ENCODE measurements at places on chromosomes 7 and 10.
A peak's percentile ranks its signal among the peaks of the same experiment; 100 is the strongest.

- no peak for DNase-seq
Measured at GRCh38 chr7:37901890-37902524, 14.6 kb downstream of the SFRP4 start.

DNA sequence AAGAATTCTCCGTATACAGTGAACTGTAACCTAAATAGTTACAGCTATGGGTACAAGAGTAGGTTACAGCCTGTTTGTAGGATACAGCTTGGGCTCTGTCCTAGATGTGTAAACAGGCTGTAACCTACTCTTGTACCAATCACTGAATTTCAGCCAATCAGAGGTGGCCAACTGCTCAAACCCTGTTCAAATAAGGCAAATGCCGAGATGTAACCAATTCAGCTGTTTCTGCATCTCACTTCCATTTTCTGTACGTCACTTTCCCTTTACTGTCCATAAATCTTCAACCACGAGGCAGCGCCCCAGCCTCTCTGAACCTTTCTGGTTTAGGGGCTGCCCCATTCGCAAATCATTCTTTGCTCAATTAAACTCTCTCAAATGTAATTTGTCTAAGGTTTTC, 8.3 kb upstream of the MMP21 start:
- no peak for DNase-seq

- no peak for DNase-seq
Measured at GRCh38 chr10:9911488-9911887, 1106.2 kb upstream of the CELF2 start.

DNA sequence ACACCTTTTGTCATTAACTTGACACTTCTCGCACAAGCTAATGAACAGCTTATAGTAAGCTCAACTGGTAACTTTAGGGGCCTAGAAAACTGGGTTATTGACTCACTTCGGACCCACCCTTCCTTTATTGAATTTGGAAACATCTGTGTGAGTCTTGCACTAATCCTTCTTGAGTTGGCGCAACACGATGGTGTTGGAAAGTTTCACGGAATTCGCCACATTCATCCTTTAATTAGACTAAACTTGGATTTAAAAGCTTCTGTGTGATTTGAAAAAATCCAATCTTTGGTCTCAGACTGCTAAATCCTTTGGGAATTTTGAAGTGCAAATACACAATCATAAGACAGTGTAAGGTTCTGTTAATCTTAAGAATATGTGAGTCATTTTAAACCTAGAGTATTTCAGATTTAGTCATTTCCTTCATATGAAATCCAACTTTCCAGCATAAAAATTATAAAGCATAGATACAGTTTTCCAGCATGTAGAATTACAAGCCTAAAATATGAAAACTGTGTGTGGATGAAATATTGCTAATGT, 15.1 kb downstream of the FZD8 start:
- DNase-seq: no peak

DNA sequence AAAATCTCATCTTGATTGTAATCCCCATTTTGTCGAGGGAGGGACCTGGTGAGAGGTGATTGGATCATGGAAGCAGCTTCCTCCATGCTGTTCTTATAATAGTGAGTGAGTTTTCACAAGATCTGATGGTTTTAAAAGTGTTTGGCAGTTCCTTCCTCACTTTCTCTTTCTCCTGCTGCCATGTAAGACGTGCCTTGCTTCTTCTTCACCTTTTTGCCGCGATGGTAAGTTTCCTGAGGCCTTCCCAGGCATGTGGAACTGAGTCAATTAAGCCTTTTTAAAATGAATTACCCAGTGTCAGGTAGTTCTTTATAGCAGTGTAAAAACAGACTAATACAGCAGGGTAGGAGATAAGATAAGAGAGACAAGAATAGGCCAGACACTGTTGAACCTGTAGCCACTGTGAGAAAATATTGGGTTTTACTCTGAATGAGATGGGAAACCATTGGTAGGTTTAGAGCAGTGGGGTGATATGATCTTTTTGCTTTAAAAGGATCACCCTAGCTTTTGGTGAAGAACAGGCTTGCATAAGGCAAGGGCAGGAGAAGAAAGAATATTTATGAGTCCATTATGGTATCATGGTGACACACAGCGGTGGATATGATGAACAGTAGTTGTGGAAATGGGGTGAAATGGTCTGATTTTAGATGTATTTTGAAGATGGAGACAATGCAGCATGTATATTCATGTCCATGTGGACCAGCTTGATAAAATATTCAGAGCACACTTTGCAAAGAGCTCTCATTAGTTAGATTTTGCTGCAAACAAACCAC, 11.5 kb downstream of the OR6B1 start:
- no peak for DNase-seq

GRCh38 chr10:62244785-62245467, 23.7 kb downstream of the RTKN2 start:
- peak; percentile 8 for DNase-seq

- DNase-seq: no peak
Measured at GRCh38 chr10:29802171-29802570, 167.4 kb upstream of the SVIL start.

DNA sequence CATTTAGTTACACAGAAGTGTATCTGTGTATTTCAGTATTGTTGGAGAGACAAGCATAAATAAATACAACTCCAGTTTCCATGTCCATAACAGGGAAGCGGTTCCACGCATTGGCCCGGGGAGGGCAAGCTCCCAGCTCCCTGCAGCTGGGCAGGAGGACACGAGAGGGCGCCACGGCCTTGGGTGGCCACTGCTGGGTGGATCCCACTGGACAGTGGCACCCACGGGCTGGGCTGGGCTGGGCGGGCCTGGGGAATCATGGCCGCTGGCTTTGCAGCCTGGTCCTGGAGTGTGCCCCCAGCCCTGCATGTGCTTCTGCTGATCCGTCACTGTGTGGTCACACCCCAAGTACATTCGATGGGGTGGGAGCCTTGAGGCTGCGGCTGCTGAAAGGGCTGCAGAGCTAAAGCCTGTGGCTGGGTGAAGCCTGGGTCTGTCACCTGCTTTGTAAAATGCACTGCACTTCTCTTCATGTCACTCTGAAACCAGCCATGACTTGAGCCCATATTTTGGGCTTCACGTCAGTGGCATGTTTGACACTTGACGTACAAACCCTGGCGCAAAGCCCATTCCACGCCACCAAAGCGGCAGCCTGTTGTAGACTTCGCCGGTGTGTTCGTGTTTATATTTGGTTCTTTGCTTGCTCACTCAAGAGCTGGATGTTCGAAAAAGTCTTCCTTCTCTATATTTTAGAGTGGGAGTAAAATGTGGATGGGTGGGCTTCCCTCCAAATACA, 27.5 kb downstream of the LRRC27 start:
- no peak for DNase-seq

GRCh38 chr7:27159266-27160144, 3.0 kb upstream of the HOXA7 start:
- no peak for DNase-seq

DNA sequence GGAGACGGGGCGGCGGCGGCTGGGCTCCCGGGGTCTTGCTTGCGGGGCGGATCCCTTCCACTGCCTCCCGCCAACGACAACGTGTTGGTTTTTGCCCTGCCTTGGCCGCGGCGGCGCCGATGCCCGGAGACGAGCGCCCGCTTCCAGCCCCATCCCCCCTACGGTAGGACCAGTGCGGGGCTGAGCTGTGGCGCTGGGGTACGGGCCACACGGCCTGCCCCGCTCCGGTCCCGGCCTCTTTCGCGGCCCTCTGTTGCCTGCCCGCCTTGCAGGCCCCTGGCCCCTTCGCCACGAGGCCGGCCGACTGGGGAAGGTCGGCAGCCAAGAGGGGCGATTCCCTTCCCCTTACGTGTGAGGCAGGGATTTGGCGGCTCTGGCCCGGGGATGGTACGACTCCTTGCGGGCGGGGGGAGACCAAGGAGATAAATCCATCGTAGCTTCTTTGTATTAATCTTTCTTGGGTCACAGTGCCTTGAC, 488 bp downstream of the EIF4H start:
- DNase-seq: peak; percentile 35

GRCh38 chr10:125003901-125004467, 62.1 kb downstream of the ZRANB1 start:
- no peak for DNase-seq

DNA sequence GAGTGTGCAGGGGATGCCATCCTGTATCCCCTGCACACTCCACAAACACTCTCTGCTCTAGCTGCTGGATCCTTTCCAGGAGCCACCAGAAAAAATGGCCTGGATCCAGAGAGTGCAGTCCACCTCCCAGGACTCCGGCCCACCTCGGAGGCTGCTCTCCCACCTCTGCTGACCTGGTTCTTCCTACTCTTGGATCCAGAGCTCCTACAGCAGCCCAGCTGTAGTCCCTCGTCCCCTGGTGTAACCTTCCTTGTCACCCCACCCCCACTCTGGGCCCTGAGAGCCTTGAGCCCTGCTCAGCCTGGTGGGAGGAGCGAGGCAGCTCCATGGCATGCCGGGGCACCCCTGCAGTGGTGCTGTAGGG, 54.4 kb downstream of the GOLGA7B start:
- no peak for DNase-seq

DNA sequence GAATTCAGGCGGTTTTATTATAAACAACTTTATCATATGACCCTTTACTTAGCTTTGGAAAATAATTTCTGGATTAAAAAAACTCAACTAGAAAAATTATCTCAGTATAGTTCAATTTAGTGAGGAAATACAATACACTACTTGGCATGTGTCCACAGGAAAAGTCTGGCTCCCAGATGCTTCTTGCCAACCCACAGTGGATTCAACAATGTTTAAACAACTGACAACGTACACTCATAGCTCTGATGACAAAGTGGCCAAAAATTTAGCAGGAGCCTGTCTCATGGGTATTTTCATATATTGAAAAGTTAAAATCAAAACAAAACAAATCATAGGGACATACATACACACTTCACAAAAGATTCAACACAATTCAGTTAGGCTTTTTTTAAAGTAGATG, 158.8 kb downstream of the SKAP2 start:
- DNase-seq: no peak

- no peak for DNase-seq
Measured at GRCh38 chr10:128739930-128740329, 613.7 kb upstream of the MKI67 start.

DNA sequence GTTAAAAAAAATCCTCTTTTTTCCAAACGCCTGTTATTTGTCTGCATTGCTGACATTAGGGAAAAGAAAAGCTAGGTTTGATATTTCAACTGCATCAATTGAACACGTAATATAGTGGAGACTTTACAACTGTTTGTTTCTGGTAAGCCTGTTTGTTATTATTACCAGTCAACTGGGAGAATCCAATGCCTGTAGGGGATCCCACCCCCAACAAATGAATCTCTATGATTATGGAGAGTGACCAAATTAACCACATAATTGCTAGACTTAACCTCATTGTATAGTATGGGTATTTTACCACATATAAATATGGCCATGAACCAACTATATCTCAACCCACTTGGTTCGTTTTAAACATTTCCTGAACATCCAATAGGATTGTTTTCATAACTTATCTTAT, 216.1 kb downstream of the TWIST1 start:
- DNase-seq: no peak

DNA sequence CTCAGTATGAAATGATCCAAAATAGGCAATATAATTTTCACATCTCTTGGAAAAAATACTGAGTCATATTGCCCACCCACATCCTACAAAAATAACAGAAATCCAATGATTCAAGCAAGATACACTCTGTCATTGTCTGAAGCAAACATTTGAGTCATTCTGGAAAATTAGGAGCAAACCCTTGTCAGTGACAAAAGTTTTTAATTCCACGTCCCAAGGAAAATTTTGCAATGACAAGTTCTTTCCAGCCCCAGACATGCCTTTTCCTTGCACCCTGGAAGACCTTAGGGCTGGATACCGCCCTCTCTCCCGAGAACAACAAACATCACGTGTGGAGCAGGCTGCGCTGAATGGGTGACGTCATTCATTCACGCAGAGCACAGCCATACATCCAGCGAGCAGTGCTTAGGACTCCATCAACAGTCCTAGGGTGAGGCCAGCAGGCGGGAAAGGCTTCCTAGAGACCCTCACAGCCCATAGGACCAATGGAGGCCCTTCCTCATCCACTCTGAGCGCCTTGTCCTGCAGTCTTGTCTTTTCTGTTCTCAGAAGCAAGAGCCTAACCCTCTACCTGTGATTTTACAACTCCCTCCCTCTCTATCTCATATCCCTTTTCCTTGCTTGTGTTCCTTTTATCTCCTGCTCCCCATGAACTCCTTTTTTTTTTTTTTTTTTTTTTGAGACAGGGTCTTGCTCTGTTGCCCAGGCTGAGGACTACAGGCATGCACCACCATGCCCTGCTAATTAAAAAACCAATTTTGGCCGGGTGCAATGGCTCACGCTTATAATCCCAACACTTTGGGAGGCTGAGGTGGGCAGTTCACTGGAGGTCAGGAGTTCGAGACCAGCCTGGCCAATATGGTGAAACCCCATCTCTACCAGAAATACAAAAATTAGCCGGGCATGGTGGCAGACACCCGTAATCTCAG, 23.5 kb upstream of the KDM7A start:
- no peak for DNase-seq

DNA sequence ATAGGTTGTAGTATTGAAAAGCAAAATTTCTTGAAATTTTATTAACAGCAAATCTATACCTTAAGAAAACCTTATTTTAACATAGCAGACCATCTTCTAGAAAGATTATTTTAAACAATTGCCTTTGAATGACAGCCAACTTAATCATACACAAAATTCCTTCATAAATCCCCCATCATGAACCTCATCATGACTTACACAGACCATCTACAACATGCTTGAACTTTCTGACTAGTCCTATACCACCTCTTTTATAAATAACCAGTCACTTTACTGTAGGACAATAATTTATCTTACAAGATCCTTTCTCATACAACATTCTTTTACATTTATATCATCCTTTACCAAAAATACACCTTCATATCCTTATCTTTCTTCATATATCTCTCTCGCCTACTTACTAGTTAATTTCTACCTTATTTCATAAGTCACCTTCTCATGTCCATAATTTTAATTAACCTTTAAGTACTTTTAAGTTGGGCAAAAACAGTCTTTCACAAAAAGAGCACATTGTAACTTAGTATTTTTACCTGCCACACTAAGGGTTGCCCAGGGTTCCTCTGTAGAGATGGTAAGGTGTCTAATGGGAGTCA, 16.6 kb upstream of the PTN start:
- no peak for DNase-seq

DNA sequence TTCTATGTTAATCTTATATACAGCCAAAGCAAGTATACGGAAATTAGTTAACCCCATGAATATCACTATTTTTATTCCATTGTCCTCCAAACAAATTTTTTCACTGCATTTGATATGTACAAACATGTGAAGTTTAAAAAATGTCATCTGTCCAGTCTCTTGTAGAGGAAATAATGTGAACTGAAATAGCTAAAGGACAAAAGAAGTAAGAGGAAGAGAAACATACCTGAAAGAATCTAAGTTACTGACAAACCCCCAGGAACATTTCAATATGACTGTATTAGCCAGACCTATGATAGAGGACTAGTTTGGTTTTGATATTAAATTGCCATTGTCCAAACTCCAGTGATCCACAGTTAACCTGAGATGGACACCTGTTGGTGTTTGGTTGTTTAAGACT, 80.6 kb downstream of the NRCAM start:
- DNase-seq: no peak

- DNase-seq: no peak
Measured at GRCh38 chr10:69781576-69781975, 20.1 kb upstream of the COL13A1 start.

Measured in hematopoietic multipotent progenitor cell treated with erythropoietin and hydrocortisone succinate and interleukin-3 and kit ligand, for 17 days (in vitro differentiated cells).